Cortex of kidney (tissue), 1 donor: ENCODE measurements at places on chromosomes 2 and 18.

- no peak for DNase-seq
Measured at GRCh38 chr2:39411181-39411944, 25.7 kb downstream of the MAP4K3 start.

- no peak for DNase-seq
Measured at GRCh38 chr18:908758-909724, 4.4 kb downstream of the ADCYAP1 start.

- DNase-seq, result no peak
Measured at GRCh38 chr2:121289271-121289670, 4.3 kb upstream of the TFCP2L1 start.

DNA sequence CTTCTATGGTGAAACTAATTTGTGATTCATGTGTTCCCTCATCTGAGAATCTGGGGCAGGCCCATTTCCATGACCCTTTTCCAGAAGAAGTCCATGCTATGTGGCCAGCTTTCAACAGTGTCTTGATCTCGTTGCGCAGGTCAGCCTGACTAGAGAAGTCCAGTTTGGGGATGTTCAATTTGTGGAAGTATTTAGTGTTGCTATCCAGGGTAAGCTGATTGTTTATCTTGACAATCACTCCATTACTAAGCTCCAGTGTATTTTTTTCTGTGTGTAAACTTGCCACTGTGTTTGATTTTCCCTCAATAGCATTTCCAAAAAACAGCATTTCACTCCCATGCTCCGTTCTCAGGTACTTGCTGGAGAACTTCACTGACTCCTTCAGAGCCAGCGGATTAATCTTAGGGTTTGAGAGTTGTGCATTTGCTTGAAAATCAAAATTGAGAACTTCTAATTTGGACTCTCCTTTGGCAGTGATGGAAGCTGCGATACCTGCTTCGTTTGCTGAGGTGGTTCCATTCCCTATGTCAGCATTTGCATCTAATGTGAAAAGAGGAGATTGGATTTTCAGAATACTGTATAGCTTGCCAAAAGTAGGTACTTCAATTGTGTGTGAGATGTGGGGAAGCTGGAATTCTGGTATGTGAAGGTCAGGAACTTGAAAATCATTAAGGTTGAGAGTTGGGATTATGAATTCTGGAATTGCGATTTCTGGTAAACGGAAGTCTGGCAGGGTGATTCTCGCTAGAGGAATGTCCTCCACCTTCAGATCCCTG, 35.7 kb downstream of the APOB start:
- no peak for DNase-seq

DNA sequence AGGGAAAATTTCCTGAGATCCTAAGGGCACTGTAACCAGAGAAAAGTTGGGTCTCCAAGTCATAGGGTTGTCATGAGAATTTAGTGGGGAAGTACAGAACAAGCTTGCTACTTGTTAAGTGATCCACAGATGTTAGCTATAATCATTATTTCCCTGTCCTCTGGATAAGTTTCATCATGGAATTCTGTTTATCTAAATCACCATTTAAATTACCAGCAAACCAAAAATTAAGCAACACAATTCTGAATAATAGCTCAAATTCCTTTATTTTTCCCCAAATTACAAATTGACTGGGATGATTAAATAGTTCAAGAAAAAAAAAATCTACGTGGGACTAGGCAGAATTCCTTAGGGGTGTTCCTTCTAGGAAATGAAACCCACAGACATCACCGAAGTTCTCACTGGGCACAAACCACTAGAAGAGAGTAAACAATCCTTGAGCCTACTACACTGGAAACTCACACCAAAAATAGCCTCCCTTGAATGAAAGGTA, 159.5 kb downstream of the COL6A3 start:
- no peak for DNase-seq

DNA sequence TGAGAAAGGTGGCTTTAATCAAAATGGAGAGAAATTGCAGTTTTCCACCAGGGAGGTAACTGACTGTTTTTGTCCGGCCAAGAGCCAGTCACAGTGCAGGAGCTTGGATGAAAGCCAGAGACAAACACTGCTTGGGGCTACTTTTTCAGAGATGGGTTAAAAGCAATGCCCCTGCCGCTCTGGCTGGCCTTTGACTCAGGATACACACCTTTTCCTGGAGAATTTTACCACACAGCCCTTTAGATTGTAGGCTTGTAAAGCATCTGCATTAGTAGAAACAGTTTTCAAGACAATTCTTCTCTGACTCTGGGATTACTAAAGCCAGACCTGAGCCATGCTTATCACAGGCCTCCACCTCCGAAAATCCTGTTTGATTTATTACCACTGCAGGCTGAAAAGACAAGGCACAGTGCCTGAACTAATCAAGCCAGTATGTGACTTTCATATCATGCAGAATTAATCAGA, 79.7 kb downstream of the CCBE1 start:
- DNase-seq, result no peak

DNA sequence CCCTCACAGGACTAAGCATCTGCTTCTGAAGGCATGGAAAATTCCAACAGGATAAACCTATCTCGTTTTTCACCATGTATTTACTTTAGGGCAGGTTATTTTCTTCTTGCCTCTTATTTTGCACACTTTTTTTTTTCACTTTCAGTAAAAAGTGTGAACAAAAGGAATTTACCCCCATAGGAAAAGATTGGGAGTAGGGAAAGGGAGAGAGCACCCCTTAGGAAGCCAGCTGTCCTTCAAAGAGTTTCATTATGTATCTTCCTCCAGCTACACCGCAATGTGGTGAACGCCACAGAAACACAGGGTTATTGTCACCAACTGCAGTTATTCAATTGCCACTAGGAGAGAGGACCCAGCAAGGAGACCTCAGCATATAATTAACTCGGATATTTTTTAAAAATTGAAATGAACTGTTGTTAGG, 286.2 kb upstream of the VRK2 start:
- DNase-seq, result no peak

GRCh38 chr2:191145769-191146471, 4.9 kb downstream of the STAT4 start:
- DNase-seq, result no peak

DNA sequence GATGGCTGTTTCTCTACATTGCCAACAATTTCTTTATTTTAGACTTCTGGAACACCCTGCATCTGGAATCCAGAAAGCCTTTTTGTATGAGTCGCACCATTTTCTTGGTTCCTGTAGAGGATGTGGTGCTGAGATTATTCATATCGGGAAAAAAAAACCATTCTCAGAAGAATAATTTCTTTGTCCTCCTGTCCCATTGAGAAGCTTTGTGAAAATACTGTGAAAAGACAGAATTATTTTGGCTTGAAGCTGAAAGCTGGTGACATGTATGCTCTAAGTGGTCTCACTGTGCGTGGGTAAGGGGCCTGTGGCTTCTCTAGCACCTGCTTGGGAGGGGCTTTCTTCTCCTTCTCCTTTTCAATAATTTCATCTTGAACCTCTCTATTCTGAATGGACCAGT, 138.4 kb downstream of the FAM210A start:
- DNase-seq, result no peak
